ENCODE measurements at places on chromosomes 6 and 20.

DNA sequence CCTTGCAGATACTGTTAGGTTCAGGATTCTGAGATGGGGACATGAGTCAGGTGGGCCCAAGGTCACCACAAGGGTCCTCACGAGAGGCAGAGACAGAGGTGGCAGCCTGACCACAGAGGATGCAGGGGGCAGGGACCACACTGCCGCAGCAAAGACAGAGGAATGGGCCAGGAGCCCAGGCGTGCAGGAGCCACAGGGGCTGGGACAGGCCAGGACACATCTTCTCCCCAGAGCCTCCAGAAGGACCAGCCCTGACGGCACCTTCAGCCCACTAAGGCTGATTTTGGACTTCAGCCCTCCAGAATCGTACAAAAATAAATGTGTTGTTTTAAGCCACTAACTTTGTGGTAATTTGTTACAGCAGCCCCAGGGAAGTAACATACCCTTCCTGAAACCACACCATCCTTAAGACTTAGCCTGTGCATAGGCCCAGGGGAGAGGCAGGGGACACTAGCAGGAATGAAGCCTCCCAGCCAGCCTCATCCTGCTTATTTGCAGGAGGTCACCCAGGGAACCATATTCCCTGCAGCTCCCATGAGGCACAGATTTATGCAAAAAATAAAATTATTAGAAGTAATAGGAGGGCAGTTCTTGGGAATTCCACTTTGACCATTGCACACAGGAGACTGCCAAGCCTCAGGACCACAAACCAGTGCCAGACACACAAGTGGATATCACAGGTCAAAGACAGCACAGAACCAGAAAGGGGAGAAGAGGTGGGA lies 119.3 kb upstream of the CST7 start:
- DNase-seq: no peak

- DNase-seq: no peak
These were observed 278.6 kb upstream of the TCF21 start for GRCh38 chr6:133610227-133610840.

- no peak for DNase-seq
These were observed 32.3 kb upstream of the HSF2 start for GRCh38 chr6:122367171-122367570.

- no peak for DNase-seq
These were observed 26.6 kb upstream of the ELMO2 start for GRCh38 chr20:46433051-46433450.

DNA sequence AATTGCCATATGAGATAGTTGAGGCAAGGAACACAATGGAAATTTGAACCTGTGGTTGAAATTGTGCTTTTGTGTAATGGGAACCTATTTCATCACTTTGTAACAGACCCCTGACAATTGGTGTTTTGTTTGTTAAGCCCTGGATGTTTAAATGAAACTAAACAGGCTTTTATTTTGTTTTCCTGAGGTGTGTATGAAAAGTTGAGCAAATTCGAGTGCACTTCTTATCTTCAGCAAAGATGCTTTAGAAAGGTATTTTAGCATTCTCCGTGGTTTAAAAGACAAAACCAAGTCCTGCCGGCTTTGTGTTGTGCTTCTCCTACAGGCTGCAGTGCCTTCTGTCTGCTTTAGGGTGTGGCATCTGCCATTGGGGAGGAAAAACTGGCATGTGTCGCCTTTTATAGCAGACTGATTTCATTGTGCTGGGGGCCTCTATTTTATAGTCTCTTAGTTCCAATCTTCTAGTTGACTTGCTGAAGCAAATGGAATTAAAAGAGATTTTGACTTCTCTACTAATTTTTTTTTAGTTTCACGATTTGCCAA lies 2.2 kb upstream of the ARID1B start:
- DNase-seq: no peak

GRCh38 chr20:44692932-44693480 lies 22.2 kb upstream of the CCN5 start:
- DNase-seq: no peak

DNA sequence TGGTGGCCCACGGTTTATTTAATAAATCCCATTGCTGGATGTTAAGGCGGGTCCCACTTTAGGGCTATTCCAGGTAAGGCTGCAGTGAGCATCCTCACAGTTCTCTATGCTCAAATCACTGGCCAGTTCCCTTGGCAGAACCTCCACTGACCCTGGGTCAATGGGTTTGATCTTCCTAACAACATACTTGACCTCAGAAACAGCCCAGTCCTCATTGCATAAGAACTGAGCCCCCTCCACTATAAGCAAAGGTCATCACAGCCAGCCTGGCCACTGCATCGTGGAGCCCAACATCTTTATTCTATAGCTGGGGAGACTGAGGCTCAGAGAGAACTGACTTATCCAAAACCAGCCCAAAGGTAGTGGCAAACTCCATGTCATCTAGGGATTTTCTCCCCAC lies 4.3 kb upstream of the BPIFB1 start:
- DNase-seq: no peak

DNA sequence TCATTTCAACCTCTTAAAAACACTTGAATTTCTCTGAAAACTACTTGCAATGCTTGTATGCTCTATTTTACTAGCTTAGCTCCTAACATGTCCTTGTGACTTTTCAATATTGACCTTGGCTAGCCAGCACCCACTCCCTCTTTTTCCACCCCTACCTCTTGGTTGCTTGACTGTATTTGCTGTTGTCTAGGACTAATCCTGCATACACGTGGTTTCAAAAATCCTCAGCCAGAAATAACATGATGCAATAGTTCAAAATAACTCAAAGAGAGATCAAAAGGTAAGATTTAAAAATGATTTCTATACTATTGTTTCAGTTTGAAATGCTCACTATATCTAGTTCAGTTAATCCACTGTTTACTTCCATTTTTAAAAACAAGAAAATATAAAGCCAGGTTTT lies 102.3 kb upstream of the TBX18 start:
- DNase-seq: no peak
